ENCODE measurements at places on chromosomes 1 and 21.

GRCh38 chr1:207309745-207310273 is 11.7 kb upstream of the CD55 start:
- DNase-seq = peak; percentile 34

DNA sequence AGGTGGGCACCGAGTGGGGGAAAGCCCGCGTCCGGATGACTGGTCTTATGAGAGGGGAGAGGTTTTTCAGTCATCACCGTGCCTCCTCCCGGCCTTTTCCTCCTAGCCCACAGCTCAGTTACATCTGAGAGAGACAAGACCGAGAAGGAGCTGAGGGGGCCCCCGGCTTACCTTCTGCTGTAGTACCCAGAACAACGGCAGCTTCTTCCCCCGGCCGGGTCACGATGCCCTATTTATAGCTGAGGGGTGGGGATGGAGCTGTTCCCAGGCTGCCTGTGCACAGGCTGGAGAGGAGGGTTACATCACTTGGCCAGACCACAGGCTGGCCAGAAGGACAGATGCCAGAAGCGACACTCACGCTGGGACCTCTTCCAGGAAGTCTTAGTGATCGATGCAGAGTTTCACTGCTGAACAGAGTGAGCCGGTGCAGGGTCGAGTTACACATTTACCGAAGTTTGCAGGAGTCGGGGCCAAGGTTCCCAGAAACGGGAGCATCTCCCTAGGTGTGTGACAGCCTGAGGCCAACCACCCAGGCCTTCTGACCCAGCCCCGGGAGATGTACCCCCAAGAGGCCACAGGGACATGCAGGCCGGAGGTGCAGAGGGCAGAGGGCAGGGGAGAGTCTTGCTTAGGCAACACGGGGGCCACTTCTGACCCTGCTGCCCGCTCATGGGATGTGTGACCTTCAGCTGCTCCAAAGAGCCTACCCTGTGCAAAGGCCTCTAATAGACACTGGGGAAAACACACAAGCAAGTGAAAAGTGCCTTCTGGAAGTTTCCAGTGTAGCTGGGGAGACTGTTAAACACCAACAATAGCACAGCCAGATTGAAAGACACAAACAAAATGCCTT is at the start of gene AGT:
TSS of gene AGT (minus strand) at position 208 of the 850 bp plus-strand sequence. CDS start 3,299 bp downstream, outside the sequence.
- DNase-seq = no peak

GRCh38 chr1:100459358-100460114 is 78.4 kb upstream of the GPR88 start:
- DNase-seq = peak; percentile 31

GRCh38 chr1:62613890-62614289 is 16.6 kb downstream of the ANGPTL3 start:
- no peak for DNase-seq

DNA sequence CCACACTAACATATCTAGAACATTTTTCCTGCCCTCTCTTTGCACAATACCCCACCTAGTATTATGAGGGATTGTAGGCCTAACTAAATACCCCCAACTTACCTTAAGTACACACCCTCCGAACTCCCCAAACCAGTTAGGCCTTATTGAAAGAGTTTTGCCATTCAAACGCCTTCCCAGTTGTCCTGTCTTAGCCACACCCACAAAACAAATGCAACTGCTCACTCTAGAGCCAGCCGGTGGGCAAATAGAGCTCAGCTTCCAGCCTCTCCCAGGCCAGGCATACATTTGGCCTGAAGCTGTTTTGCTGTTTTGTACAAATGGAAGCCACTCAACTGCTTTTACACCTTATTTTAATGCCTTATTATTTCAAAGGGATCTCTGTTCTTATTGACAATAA is 224.2 kb upstream of the RUNX1 start:
- peak; percentile 66 for DNase-seq

DNA sequence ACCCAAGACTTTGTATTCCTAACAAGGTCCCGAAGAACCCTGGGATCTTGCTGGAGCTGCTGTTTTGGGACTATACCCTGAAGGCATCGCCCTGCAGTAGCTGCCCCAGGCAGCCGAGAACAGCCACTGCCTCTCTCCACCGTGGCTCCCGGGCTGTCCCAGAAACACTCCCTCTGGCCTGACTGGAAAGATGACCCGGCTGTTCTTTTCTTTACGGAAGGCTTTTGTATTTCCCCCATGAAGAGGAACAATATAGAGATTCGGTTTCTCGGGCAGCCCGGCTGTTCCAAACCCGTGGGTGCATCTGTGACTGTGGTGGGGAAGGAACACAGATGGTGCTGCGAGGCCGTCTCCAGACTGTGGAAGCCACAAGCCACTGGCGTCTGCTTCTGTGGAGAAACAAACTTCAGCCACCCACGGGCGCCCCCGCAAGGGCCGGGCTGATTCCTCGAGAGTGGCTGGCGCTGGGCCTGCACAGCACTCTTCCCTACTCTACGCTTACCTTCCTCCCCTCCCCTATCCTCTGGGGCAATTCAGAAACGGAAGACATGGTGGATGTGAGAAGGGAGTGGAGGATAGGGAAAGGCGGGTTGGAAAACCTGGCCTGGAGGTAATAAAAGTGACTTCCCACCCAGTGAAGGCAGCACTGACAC is 33.7 kb upstream of the VASH2 start:
- DNase-seq = peak; percentile 65

GRCh38 chr21:36461918-36462486 is 17.9 kb downstream of the CLDN14 start:
- DNase-seq = no peak

- no peak for DNase-seq
Measured at GRCh38 chr1:184002071-184002470, 35.5 kb downstream of the COLGALT2 start.

DNA sequence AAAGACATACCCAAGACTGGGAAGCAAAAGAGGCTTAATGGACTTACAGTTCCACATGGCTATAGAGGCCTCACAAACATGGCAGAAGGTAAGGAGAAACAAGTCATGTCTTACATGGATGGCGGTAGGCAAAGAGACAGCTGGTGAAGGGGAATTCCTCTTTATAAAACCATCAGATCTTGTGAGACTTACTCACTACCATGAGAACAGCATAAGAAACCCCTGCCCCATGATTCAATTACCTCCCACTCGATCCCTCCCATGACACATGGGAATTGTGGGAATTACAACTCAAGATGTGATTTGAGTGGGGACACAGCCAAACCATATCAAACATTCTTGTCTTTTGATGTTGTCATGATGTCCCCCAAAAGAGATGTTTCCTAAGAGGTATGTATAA is 103.3 kb downstream of the DUSP10 start:
- no peak for DNase-seq

DNA sequence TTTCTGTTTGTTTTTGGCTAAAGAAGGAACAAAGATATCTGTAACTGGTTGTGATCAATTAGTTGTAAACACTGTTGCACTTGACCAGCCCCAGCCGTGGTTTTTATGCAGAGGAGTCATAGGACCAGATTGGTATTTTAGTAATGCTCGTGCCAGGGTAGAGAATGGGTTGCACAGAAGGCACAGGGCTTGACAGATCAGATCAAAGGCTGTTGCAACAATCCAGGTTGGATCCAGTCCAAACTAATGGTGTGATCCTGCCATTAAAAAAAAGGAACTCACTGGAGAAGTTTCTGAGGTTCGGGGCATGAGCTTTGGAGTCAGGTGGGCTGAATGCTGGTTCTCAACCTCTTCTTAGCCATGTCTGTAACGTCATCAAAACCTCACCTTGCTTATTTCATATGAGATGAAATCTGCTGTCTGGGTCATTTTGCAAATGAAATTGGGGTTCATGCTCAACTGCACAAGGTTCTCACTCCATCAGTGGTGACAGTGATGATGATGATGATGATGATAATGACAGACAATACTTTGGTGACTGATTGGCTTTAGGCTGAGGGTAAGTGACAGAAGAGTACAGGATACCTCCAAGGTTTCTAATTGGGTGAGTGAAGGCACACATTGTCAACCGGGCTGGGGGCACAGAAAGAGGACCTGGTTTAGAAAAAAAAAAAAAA is 43.1 kb downstream of the ZNF281 start:
- no peak for DNase-seq

DNA sequence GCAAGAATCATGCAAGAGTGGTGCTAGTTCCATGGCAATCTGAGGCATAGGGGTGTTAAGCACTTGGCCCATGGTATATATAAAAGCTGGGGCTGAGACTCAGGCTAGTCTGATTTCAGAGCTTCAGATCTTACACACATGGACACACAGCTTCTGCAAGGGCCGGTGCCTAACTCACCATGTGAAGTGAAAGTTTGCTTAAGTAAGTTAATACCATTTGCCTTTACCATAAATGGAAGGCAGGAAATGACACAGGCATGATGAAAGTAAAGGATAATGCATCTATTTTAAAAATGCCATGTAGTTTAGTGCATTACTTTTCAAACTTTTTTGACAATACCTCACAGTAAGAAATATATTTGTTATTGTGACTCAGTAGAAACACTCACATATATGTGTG is 122.6 kb downstream of the KCNJ6 start:
- DNase-seq = no peak

DNA sequence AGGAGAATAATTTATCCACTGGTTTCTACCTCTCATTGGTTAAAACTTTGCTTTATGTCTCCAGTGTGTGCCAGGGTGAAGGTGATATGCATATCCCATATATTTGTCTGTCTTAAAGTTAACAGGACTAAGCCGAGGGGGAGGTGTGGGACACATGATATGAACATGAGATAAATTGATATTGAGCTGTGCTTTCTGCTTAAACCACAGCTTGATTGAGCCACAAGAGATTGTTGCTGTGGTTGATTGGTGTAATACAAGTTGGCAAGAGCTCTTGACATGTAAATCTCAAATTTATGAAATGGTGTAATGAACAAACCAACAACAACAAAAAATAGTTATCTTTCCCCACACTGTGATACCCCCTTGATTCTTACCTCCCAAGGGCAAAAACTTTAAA is 1295.5 kb upstream of the NCAM2 start:
- DNase-seq = no peak

DNA sequence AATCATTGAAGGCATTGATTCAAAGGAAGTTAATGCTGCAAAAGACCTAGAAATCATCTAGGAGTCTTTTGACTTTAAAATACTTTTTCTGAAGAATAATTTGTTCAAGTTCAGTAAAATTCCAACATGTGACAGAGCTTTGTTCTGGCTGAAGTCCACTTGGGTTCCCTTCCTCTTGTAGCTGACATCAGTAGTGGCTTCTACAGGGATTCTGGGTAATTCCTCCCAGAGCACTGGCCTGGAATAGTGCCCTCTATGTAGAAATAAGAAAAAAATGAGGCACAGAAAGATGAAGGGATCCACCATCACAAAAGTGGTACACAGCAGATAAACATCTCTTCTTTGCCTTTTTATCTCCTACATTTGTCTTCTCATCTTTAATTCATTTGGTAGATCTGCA is 548.1 kb downstream of the LTN1 start:
- no peak for DNase-seq

- DNase-seq = no peak
Measured at GRCh38 chr1:184461321-184461720, 74.5 kb downstream of the C1orf21 start.

- DNase-seq = no peak
Measured at GRCh38 chr1:5966543-5967205, 25.6 kb downstream of the NPHP4 start.

DNA sequence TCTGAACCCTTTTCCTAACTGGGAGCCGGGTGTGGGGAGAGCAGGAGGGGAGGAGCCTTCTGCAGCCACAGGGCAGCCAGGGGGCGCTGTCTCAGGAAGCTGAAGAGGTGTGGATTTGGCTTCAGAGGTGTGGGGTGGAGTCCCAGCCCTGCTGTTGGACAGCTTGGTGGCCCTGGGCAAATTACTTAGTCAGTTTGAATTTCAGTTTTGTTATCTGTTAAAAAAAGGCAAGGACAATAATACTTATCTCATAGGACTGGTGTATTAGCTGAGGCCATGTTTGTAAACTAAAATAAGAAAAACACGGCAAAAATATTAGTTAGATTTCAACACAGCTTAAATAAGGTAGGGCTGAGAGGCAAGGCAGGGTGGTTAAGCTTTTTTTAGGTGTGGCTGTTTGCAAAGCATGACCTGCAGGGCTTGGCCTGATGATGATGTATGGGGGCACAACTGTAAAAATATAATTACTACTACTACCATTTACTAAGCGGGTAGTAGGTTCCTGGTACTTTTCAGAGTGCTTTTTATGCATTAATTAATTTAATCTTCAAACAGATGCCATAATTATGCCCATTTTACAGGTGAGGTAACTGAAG is 111.8 kb downstream of the PLXNA2 start:
- DNase-seq = peak; percentile 61

- DNase-seq = no peak
Measured at GRCh38 chr1:55138823-55139222, 76.3 kb downstream of the USP24 start.

DNA sequence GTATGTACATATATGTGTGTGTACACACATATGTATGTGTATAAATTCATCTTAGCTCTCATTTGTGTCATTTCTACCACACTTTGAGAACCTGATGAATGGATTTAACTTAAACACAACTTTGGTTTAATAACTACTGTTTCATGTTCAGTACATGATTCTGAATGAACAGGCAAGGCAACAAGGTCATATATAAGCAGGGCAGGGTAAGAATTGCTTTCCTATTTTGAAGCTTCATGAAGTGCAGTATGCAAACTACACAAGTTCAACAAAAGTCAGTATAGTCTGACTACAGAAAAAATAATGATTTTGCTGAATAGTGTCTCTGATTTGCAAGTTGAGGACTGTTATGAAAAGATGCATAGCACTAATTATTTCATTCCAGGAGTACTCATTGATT is 127.6 kb downstream of the KCNK2 start:
- no peak for DNase-seq

Data from DMS153 (cell line).